ENCODE measurements at places on chromosomes 5 and 9. TPM values are rescaled to one million over a fixed set of nuclear protein-coding genes. Genes with fewer than 3 reads are reported as not detected.

The ACOT12 gene
- 0.78 TPM for polyA plus RNA-seq

The SEC61B gene
- 154 TPM for polyA plus RNA-seq

The AK8 gene
- 3.8 TPM for polyA plus RNA-seq

The PAPPA gene
- 8.8 TPM for polyA plus RNA-seq

The SLC25A2 gene
- not detected for polyA plus RNA-seq

The GPRIN1 gene
- 1.4 TPM for polyA plus RNA-seq

The CBY3 gene
- polyA plus RNA-seq, result 1.4 TPM

The SOX30 gene
- 0.60 TPM for polyA plus RNA-seq

The ENTPD2 gene
- polyA plus RNA-seq, result 7.5 TPM

The TRPM3 gene
- 16.1 TPM for polyA plus RNA-seq

The C1QTNF2 gene
- polyA plus RNA-seq, result 1.5 TPM

The TOPORS gene
- polyA plus RNA-seq, result 38.3 TPM

The MZB1 gene
- polyA plus RNA-seq, result 0.90 TPM

The TSPAN17 gene
- 27.1 TPM for polyA plus RNA-seq

The ASTN2 gene
- 17.4 TPM for polyA plus RNA-seq

The CDH9 gene
- 8.6 TPM for polyA plus RNA-seq
